ENCODE measurements at places on chromosomes 6 and 20. TPM values are rescaled to one million over a fixed set of nuclear protein-coding genes. Genes with fewer than 3 reads are reported as not detected.

The IRAK1BP1 gene
- 2.2 TPM for total RNA-seq

The CST5 gene
- total RNA-seq, result not detected

The ARMH2 gene
- not detected for total RNA-seq

The RNF5 gene
- total RNA-seq, result 31.0 TPM

The RBPJL gene
- not detected for total RNA-seq

The RGS17 gene
- total RNA-seq, result 12.7 TPM

The BANF2 gene
- not detected for total RNA-seq

The KCNG1 gene
- 6.8 TPM for total RNA-seq

The SCUBE3 gene
- total RNA-seq, result 1.4 TPM

The CST3 gene
- total RNA-seq, result 222 TPM

The LZTS3 gene
- total RNA-seq, result 1.6 TPM

The SLC13A3 gene
- total RNA-seq, result 1.3 TPM

The BTNL2 gene
- total RNA-seq, result 0.12 TPM

The MPIG6B gene
- not detected for total RNA-seq

The LHFPL5 gene
- total RNA-seq, result not detected

The PDE7B gene
- 5.5 TPM for total RNA-seq

The PNLDC1 gene
- 0.23 TPM for total RNA-seq

The AK9 gene
- 2.2 TPM for total RNA-seq

The DTNBP1 gene
- total RNA-seq, result 7.1 TPM

The DLK2 gene
- total RNA-seq, result 0.47 TPM

Data from smooth muscle cell of the coronary artery (primary cell).